Upper lobe of left lung (tissue), 6 donors: ENCODE measurements at places on chromosomes 1 and 21. TPM values are rescaled to one million over a fixed set of nuclear protein-coding genes. Genes with fewer than 3 reads are reported as not detected.

DNA sequence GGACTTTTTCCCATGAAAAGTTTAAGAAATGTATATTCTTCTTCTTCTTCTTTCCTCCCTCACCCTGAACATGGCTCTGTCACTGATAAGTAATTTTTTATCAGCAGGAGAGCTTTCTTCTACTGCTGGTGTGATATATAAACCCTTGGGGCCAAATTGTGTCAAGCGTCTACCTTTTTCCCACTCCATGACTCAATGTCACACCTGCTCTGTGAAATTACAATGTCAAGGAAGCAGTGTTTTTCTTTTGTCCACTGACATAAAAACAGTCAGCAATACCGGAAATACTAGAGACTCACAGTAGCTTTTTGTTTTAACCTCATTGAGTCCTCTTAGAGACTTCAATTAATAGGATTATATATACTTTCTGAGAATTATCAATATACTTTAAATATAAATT lies 416.2 kb upstream of the ADGRL4 start:
- no peaks in the 10 kb centered on the region for H3K27me3 ChIP-seq
- H3K4me3 ChIP-seq, result no peak overlapping the region
- H3K27ac ChIP-seq, result no peak overlapping the region
- DNase-seq, result no peak
- H3K36me3 ChIP-seq, result no peaks in the 10 kb centered on the region

DNA sequence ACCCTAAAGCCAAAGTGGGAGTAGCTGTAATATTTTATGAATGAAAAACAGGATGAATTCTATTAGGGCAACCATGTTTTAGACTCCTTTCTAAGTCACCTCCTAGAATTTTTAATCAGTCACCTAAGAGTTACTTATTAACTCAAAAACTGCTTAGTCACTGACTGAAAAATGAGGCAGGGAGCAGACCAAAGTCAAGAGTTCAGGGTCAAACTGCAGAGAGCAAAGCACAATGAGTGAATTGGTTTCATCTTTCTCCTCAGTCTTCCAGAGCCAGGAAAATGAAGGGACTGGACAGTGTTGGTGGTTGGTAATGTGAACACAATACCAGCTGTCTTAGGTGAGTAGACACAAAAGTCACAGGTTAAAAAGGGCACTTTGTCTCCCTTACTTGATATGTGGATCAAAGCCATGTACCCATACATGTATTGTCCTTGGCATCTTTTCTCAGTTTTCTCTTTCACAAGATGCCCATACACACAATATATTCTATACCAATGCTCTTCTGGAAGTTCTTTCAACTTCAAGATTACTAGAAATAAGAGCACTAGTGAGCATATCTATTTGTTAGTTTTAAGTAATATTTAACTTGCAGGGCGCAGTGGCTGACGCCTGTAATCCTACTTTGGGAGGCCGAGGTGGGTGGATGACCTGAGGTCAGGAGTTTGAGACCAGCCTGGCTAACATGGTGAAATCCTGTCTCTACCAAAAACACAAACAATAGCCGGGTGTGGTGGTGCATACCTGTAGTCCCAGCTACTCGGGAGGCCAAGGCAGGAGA lies 42.2 kb downstream of the ATP1B1 start:
- DNase-seq, result no peak
- no peak overlapping the region for H3K4me3 ChIP-seq
- H3K27me3 ChIP-seq, result no peaks in the 10 kb centered on the region

DNA sequence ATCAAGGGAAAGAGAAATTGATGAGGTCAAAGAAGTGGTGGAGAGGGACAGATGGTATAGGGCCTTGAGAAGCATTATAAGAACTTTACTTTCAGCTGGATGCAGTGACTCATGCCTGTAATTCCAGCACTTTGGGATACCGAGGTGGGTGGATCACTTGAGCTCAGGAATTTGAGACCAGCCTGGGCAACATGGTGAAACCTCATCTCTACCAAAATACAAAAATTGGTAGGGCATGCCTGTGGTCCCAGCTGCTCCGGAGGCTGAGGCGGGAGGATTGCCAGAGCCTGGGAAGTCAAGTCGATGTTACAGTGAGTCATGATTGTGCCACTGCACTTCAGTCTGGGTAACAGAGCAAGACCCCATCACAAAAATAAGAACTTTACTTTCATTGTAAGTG lies 5.7 kb downstream of the TMEM50A start:
- peaks cover 21% of the 10 kb centered on the region for H3K4me1 ChIP-seq
- no peak overlapping the region for H3K4me3 ChIP-seq
- DNase-seq, result no peak
- H3K27me3 ChIP-seq, result no peaks in the 10 kb centered on the region
- H3K36me3 ChIP-seq, result peaks cover 12% of the 10 kb centered on the region

DNA sequence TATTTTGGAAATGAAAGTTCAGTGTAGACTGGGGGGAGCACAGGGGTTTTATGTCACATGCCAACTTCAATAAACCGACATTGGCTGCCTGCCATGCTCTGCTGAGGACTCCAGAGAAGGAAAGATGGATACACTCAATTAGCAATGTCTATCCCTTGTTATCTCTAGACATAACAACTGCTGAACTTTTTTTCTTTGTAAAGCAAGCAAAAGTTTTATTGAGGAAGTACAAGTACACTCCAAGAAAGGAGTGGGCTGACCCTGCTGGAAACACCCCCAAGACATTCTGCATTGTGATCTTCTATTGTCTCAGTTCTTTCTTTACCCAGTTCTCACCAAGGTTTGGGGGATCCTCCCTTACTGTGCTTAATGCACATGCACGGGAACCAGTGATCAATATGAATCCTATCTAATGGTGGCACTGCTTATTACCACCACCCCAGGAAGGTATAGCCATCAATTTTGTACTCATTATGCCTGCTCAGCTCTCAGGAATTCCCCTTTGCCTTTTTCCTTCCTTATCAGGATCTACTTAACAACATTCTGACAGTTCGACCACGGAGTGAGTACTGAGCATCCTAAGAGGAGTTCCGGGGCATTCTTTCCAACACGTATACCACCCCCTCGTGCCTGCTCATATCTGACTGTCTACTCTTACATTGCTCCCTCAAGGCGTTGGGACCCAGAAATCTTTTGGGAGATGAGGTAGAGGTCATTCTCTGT lies 28.7 kb downstream of the SYNJ1 start:
- no peaks in the 10 kb centered on the region for H3K27me3 ChIP-seq
- no peak for DNase-seq
- H3K36me3 ChIP-seq, result peaks cover 10% of the 10 kb centered on the region
- H3K27ac ChIP-seq, result no peak overlapping the region

- no peaks in the 10 kb centered on the region for H3K27me3 ChIP-seq
- no peaks in the 10 kb centered on the region for H3K36me3 ChIP-seq
- DNase-seq, result no peak
- H3K4me3 ChIP-seq, result no peak overlapping the region
- no peak overlapping the region for H3K27ac ChIP-seq
Observed at GRCh38 chr1:20322081-20322824, 31.6 kb downstream of the VWA5B1 start.

DNA sequence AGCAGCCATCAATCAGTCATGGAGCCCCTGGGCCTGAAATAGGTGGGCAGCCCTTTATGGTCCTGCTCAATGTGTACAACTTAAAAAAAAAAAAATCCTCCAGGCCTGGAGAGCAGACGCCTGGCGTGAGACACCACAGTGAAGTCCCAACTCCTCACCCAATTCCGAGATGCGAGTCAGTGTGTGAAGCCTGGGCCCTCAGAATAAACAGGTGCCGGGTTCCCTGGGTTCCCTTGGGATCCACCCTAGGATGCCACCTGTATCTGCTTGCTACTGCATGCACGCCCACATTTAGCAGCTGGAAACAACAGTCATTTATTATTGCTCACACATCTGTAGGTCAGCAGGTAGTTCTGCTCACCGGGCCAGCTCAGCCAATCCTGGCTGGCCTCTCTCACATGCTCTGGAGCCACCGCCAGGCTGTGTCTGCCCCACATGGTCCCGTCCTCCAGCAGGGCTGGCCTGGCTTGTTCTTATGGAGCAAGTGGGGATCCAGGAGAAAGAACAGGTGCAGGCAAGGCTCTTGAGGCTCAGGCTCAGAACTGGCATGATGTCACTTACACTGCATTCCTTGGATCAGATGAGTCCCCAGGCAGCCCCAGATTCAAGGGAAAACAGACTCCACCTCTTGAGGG lies 172.7 kb downstream of the NPHP4 start:
- H3K4me3 ChIP-seq, result no peak overlapping the region
- H3K4me1 ChIP-seq, result no peaks in the 10 kb centered on the region
- H3K27ac ChIP-seq, result no peak overlapping the region
- H3K36me3 ChIP-seq, result no peaks in the 10 kb centered on the region
- no peaks in the 10 kb centered on the region for H3K27me3 ChIP-seq

DNA sequence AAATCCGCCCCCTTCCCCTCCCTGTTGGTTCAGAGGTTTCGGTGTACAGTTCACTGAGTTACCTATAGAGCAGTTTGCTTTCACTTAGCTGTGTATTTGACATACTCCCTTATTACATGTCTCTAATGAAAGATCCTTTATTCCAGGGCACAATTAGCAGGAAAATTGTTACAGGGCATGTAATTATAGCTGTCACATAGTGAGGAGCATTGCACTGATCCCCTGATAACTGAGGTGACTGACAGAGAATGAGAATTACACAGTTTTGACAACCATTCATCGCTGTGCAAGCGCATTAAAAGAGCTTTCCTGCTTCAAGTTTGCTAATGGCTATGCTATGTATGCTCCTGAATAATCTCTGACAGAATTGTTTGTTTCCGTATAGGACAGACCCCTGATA lies 26.9 kb downstream of the DAP3 start:
- H3K27me3 ChIP-seq, result no peaks in the 10 kb centered on the region
- peaks cover 31% of the 10 kb centered on the region for H3K36me3 ChIP-seq
- H3K27ac ChIP-seq, result no peak overlapping the region

DNA sequence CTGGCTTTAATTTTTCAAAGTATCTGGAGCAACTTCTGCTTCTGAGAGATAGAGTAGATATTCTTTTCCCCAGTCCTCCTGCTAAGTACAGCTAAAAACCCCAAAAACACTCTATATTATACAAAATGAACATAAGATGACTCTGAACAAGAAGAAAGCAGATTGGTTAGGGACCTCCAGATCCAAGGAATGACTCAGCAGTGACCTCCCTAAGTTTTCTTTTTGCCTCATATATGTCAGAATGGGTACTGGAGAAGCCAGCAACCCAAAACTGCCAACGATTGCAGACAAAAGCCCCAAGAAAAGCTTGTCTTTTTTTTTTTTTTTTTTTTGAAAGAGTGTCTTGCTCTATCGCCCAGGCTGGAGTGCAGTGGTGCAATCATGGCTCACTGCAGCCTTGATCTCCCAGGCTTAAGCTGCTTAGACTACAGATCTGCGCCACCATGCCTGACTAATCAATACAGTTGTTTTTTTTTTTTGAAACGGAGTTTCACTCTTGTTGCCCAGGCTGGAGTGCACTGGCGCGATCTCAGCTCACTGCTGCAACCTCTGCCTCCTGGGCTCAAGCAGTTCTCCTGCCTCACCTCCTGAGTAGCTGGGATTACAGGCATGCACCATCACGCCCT lies 22.7 kb downstream of the NDUFS5 start:
- H3K27ac ChIP-seq, result peak overlapping the region; percentile 18
- H3K4me3 ChIP-seq, result no peak overlapping the region
- no peaks in the 10 kb centered on the region for H3K4me1 ChIP-seq
- H3K27me3 ChIP-seq, result no peaks in the 10 kb centered on the region
- no peak for DNase-seq
- no peaks in the 10 kb centered on the region for H3K36me3 ChIP-seq

- no peak overlapping the region for H3K4me3 ChIP-seq
- H3K36me3 ChIP-seq, result no peaks in the 10 kb centered on the region
- no peaks in the 10 kb centered on the region for H3K27me3 ChIP-seq
- no peaks in the 10 kb centered on the region for H3K4me1 ChIP-seq
- H3K27ac ChIP-seq, result no peak overlapping the region
Observed at GRCh38 chr1:67339623-67340343, 32.1 kb downstream of the IL12RB2 start.

- H3K27ac ChIP-seq, result no peak overlapping the region
- no peaks in the 10 kb centered on the region for H3K4me1 ChIP-seq
- no peak overlapping the region for H3K4me3 ChIP-seq
- no peak for DNase-seq
Observed at GRCh38 chr1:177035586-177035985, 128.9 kb downstream of the ASTN1 start.

DNA sequence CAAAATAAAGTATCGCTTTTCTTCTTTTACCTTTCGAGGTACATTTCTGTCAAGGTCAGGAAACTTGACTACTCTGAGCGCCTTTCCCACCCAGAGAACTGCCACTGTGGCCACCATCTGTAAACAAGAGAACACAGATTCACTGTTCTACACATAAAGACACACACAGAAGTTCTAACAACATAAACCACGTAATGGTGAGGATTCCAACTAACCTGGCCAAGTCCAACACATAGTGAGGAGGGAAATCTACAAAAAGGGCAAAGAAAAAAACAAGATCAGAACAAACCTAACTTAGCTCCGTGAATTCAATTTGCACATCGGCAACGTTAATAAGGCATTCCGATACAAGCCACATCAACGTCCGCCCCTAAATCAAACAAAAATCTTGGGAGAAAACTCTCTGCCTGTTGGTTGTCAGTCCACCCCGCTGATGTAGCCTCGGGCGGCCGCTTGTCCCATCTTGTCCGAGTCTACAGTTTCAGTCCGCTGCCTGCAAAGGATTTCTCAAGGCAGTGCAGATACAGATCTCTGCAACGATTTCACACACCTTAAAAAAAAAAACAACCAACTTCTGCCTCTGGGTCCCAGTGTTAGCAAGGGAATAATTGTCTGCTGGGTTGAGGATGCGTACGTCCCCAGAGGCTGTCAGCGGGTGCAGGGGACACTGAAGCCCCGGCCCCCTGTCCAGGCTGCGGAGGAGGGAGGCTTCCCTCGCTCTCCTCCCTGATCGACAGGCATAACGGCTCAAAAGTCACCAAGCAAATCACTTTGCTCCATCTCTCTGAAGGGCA lies 1.0 kb downstream of the SLC35D1 start:
- DNase-seq, result no peak
- H3K27ac ChIP-seq, result peak overlapping the region; percentile 94
- no peaks in the 10 kb centered on the region for H3K27me3 ChIP-seq
- H3K4me1 ChIP-seq, result peaks cover 6% of the 10 kb centered on the region

GRCh38 chr1:9542430-9542829 lies 3.2 kb downstream of the SLC25A33 start:
- H3K27ac ChIP-seq, result no peak overlapping the region
- no peak for DNase-seq
- H3K4me3 ChIP-seq, result no peak overlapping the region

DNA sequence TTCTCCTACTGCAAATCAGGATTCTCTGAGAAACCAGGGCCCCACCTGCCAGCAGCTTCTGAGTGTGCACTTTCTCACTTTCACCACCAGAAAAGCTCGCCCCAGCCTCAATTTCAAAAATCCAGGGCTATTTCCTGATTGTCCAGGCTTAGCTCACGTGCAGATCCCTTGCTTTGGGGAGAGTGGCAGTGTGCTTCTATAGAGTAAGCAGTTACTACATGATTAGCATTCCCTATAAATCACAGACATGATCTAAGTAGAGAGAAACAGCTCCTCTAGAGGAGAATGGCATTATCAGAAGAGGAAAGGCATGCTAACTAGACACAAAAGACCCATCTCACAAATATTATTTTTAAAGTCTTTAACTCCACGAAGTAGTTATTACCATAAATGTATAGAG lies 456.0 kb upstream of the PKN2 start:
- DNase-seq, result no peak
- no peaks in the 10 kb centered on the region for H3K27me3 ChIP-seq
- no peak overlapping the region for H3K4me3 ChIP-seq
- no peaks in the 10 kb centered on the region for H3K4me1 ChIP-seq
- no peak overlapping the region for H3K27ac ChIP-seq
- H3K36me3 ChIP-seq, result no peaks in the 10 kb centered on the region

The CEP104 gene
- total RNA-seq, result 37.7 TPM

The CD1B gene
- total RNA-seq, result not detected

The DYNLT4 gene
- 38.8 TPM for total RNA-seq

The DMRTA2 gene
- not detected for total RNA-seq
